ENCODE measurements at places on chromosomes 3 and 15.

DNA sequence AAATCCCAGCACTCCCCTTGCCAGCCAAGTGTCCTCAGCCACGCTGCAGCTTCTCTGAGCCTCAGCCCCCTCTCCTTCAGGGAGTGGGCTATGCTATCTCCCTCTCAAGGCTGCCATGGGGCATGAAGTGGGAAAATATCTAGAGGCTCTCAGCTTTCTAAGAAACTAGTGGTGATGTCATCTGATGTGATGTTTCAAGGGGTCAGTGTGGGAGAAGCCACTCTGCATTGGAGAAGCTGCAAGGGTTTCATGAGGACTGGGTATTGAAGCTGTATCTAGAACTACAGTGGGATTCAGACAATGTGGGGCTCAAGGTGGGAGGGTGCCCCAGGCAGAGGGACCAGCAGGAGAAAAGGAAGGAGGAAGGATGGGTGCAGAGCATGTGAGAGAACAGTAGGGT is 210.2 kb downstream of the TLE3 start:
- no peak for DNase-seq

DNA sequence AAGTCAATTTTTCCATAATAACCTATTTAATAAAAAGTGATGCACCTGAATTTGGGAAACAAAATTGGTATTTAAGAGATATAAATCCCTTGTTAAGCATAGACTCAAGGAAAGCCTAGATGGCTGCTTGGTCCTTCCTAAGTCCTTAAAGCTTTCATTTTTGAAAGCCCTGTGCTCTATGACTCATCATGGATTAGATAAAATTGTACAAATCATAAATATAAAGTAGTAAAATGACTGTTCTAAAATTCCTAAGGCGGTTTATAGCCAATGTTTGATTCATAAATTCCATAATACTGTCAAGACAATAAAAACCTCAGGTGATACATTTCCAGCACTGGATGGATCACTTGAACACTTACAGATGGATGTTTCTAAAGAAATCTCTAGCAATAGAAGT is 730.8 kb upstream of the EPHA6 start:
- no peak for DNase-seq

DNA sequence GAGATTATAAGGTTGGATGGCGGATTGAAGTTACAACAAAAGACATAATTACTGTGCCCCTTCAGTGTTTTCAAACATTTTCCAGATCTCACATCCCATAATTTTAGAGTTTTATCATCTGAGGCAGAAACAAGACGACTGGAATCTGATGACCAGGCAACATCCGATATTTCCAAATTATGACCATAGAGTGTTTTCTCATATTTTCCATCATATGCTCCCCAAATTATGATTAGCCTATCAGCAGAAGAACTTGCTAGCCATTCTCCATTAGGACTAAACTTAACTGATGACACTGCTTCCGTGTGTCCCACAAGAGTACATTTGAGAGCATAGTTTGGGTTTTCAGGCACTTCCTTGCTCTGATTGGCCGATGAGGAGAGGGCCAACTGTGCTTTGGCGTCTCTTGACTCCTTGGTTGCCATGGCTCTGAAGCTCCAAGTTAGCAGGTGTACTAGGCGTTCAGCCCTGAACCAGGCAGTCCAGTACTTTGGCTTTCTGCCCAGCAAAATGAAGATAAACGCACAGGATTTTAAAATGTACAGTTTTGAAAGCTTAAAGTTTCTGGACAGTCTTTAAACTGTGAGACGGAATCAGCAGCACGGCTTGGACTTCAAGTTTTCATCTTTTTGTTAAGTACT is 638 bp downstream of the WDR5B start:
- no peak for DNase-seq

GRCh38 chr3:152323834-152324233 is 55.1 kb downstream of the MBNL1 start:
- no peak for DNase-seq

- no peak for DNase-seq
Observed at GRCh38 chr3:87298111-87298718, 21.8 kb upstream of the POU1F1 start.

DNA sequence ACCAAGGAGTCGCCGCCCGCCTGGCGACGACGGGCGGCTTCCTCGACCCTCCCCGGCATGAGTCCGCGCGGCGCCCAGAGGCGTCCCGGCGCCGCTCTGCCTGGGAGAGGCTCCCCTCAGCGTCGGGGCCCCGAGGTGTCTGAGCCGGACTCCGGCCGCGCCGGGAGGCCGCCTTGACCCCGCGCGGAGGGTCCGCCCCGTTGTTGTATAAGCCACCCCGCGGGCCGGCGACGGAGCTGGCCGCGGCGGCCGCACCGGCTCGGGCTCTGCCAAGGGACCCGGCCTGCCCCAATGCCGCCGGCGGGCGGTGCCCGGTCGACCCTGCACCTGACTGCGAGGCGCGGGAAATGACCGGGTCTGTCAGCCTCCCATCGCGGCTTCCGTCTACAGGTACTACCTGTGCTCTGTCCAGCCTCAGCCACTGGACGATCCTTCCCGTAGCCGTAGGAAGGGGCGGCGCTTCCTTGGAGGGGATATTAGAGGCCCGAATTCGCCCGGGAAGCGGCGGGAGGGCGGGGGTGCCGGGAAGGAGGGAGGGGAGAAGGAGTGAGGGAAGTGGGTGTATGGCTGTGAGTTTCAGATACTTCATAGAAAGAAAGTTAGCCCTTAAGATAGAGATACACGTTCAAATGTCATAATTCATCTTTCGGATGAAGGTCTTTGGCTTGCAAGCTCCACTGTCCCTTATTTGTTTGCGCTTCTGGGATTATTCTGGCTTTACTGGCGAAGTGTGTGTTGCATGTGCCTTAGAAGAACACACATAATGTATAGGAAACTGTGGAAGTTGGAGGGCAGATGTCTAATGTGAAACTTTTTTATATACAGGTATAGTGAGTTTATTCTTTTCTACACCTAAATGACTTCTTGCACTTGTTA is 620 bp downstream of the ABHD5 start:
- DNase-seq = peak; percentile 13

- DNase-seq = no peak
Observed at GRCh38 chr3:190076601-190077394, 43.9 kb downstream of the P3H2 start.

DNA sequence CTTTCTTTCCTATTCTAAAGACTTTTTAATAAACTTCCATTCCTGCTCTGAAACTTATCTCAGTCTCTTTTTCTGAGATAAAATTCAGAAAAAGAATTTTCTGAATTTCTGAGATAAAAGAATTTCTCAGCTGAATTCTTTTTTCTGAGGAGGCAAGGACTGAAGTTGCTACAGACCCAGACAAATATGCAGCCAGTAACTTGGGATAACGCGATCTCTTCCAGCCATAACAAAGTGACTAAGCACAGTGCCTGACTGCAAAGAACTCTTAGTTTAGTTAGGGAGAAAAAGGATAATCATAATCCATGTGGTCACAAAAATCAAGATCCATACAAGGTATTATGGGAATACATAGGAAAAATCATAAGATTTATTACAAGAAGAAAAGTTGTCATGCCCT is 222.0 kb upstream of the GAP43 start:
- no peak for DNase-seq

DNA sequence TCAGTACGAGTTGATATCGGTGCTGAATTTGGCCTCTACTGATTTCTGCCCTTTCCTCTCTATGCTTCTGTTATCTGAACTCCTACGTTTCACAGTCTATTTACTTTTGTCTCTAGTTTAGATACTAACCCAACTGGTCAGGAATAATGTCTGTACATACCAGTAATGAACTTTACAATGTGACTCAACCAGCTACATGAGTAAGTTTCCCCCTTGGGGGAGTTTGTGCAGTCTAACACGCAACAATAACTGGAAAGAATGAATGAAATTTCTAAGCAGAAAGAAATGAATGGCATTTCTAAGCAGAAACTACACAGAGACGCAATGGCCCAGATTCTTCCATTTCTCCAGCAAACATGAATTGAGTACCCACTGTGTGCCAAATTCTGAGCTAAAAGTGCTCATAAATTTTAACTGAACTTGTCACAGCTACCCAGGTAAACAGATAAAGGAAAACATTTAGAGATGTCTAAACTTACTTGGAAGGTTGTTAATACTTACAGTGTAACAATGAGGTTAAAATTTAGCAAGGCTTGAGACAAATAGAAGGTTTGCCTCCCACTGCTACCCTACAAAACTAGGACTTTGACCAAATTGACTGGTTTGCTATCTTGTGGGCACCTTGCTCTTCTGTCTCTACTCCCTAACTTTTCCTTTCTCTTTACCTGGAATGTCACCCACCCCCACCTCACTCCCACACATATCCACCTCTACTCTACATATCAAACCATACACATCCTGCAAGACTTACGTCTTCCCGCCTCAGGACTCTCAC is 11.6 kb downstream of the UPK1B start:
- DNase-seq = no peak

DNA sequence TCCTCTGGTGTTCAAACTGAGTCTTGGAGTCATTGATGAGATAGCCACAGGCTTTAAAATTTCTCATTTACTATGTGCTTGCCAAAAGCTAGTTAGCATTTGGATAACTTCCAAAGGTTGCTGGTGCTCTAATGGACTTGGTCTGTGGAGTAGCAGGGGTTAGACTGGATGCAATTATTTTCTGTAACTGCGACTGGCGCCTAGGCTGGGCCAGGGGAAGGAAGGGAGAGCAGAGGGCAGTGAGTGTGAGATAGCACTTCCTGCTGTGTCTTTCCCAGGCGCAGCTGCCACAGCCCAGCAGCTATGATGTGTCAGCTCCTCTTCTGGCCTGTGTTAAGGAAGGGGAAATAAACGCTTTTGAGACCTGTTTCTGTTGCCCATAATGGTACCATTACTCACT is 98.6 kb downstream of the MYRIP start:
- DNase-seq = no peak

- DNase-seq = peak; percentile 33
Observed at GRCh38 chr15:85854345-85855097, 59.8 kb upstream of the KLHL25 start.

- no peak for DNase-seq
Observed at GRCh38 chr15:74833376-74834107, 7.1 kb downstream of the CPLX3 start.

GRCh38 chr3:37862219-37862902 is 681 bp downstream of the CTDSPL start:
- no peak for DNase-seq

DNA sequence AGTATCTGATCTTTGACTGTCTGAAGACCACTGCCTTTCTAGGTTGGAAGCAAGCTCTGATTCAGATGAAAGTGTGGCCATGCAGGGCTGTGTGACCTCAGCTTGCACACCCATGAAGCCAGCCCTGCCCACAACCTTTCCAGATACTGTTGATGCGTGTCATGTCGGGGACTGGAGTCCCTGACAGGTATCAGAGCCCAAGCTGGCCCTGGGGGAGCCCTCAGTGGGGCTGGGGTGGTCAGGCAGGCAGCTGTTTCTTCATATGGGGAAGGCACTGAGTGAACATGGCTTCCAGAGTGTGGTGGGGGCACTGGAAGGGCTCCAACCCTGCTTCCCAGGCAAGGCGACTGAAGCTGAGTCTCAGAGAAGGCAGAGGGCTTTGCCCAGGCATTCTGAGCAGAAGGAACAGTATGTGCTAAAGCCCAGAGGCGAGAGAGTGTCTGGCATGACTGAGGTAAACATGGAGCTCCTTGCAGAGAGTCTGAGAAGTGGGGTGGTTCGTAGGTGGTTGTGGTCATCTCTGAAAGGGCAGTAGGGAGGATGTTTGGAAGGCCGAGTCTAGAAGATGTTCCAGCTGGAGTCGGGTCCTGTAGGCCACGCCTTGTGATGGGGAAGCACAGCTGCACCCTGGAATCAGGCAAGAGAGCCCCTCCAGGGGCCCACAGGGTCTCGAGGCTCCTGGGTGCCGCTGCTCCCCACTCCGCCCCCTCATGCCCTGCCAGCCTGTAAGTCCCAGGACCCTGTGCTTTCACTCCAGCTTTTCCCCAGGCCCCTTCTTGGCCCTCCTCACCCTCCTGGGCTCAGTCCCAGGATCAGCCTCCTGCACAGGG is 122.2 kb downstream of the EEFSEC start:
- DNase-seq = no peak

GRCh38 chr3:32620611-32621310 is 50.1 kb upstream of the DYNC1LI1 start:
- no peak for DNase-seq

- no peak for DNase-seq
Observed at GRCh38 chr3:198032039-198032936, 72.3 kb downstream of the LMLN start.

GRCh38 chr3:169811631-169812331 is 889 bp upstream of the LRRIQ4 start:
- DNase-seq = no peak

- DNase-seq = no peak
Observed at GRCh38 chr15:29348336-29348914, 78.8 kb upstream of the NSMCE3 start.

DNA sequence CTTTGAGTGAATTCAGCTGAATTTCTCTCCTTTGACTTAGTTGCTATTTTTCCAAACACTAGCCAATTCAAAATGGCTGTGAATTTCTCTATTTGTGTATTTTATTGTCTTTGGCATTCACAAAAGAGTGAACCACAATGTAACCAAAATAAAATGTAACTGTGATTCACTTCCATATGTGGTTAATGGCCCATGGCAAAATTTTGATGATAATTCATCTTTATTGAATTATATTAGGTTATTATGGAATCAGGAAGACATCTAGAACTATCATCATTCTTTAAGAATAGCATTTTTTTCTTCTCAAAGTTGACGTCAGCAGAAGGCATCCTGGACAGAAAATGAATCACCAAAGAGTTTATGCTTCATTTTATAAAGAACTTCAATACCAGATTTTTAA is 705.3 kb upstream of the NAALADL2 start:
- no peak for DNase-seq

DNA sequence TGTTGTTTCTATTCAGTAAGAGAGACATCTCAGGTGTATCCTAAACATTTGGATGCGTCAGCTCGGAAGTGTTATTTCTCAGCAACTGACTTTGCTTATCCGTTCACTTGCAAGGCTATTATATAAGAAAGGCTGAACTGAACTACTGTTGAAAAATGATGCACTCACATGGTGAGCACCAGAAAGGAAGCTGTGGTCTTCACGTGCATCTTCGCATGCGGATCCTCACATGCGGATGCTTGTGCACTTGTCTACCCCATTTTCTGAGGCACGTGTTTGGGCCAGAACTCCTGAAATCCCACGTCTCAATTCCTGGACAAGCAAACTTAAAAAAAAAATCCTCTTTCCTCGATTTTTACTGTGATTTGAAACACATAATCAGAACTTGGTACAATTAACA is 63.2 kb downstream of the PDZRN3 start:
- DNase-seq = no peak

DNA sequence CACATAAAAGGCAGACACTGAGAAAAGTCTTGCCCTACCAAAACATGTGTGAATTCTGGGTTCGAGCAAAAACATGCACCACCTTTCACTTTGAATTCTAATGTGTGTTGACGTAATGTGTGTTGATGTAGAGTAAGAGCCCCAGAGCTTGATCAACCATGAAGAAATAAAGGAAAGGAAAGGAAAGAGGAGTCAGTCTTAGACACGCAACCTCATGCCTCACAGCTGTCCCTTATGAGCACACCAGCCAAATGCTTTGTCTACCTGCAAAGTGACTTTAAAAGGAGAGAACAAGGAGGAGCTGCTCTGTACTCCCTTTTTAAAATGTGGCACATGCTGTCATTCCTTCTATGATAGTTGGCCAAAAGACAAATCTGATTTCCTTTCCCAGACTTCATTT is 80.8 kb downstream of the RFTN1 start:
- DNase-seq = no peak

GRCh38 chr15:37888356-37888755 is 46.1 kb upstream of the TMCO5A start:
- DNase-seq = no peak

Data from stimulated activated CD4-positive, alpha-beta T cell treated with anti-CD3 and anti-CD28 coated beads, Interleukin-12 subunit alpha, Interleukin-12 subunit beta, amount 100 ng/mL, for 24 hours (primary cell).